Spleen (tissue), 13 donors: ENCODE measurements at places on chromosomes 3 and 15. TPM values are rescaled to one million over a fixed set of nuclear protein-coding genes. Genes with fewer than 3 reads are reported as not detected.

- DNase-seq = no peak
Observed at GRCh38 chr15:39585871-39586301, 5.0 kb downstream of the THBS1 start.

The DNASE1L3 gene
- 102 TPM for polyA plus RNA-seq

The ZNF148 gene
- polyA plus RNA-seq = 4.6 TPM

DNA sequence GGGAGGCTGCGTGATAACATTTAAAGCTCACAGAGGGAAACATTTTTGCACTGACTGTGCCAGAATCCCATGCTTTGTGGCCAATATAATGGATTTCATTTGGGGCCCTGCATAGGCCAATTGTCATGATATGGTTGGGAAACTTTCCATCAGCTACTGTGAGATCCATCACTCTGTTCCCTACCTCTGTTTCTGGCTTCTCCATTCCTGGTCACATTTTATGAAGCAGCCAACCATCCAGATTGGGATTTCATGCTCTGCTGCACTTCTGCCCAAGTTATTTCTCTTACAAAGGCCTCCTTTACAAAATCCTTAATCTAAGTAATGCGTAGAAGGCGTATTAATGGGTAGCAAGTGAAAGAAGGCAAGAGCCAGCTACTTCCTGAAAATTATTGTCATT lies 221.1 kb downstream of the LRTM1 start:
- DNase-seq = no peak

The FANCI gene
- 4.8 TPM for polyA plus RNA-seq

- no peak for DNase-seq
Observed at GRCh38 chr15:56295433-56295832, 51.8 kb upstream of the RFX7 start.

DNA sequence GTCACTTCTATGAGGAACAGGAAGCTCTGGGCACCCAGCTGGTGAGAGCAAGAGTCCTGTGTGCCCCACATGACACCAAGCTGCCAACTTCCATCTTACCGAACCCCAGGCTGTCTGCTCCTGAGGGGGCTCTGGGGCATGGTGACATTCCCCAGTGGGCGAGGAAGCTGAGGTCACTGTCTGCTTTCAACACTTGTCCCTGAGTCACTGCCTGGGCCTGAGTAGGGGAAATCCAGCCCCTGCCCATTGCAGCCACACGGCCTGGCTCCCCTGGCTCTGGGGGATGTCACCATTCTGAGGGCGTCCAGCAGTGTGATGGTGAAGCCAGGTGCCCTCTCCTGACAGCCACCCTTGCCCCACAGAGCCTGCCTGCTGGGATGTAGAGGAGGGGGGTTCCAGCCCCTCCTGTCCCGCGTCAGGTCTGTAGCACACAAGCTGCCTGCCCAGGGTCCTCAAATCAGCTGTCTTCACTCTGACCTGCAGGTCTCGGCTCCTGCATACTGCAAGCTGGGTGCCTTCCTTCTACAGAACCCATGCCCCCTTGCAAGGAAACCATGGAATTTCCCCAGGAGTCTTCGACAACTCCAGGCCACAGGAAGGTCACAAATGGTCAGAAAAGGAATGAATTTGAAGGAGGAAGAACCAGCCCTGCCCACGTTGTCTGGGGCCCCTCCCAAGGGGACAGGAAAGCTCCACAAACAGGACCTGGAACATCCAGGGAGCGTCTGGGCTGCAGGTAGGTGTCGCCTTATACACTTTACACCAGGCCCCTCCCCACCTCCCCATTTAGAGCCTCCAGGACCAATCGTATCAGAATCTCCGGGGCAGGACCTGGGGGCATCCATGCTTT lies 69.9 kb upstream of the GATM start:
- DNase-seq = peak; percentile 63

- DNase-seq = no peak
Observed at GRCh38 chr15:47866446-47866845, 149.1 kb downstream of the SEMA6D start.
